ENCODE measurements at places on chromosomes 13 and 19.

DNA sequence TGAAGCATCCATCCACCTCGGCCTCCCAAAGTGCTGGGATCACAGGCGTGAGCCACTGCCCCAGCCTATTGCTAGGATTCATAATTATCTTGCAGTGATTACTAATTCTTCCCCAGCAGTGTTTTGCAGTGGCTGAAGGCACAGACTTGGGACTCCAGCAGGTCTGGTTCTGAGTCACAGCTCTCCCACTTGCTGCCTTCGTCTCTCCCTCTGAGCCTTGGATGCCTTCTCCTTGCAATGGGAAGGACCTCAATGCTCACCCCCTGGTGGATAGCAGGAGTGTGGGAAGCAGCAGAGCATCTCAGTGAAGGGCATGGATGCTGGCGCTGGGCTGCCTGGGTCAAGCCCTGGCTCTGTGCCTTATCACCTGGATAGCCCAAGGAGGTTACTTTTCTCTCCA, 37.6 kb upstream of the SHKBP1 start:
- no peak for DNase-seq

- DNase-seq, result no peak
Observed at GRCh38 chr19:41302624-41303351, 7.2 kb upstream of the CCDC97 start.

- peak; percentile 55 for DNase-seq
Observed at GRCh38 chr19:45577111-45577905, 7.3 kb downstream of the OPA3 start.

- no peak for DNase-seq
Observed at GRCh38 chr19:41159881-41160280, 33.1 kb upstream of the CYP2S1 start.

DNA sequence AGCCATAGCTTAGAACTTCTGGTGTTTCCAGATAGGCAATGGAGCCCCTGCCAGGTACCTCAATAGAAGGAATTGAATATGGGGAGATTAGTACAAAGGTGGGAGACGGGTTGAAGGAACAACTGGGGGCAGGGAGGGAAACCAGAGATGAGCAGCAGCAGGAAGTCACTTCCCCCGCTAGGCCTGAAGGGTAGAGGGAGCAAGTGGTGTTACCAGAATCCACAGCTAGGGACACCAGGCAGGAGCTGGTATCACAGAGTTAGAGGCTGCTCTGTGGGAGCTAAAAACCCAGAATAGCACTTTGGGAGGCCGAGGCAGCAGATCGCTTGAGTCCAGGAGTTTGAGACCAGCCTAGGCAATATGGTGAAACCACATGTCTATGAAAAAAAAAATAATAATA, 15.3 kb upstream of the HNRNPUL1 start:
- no peak for DNase-seq

DNA sequence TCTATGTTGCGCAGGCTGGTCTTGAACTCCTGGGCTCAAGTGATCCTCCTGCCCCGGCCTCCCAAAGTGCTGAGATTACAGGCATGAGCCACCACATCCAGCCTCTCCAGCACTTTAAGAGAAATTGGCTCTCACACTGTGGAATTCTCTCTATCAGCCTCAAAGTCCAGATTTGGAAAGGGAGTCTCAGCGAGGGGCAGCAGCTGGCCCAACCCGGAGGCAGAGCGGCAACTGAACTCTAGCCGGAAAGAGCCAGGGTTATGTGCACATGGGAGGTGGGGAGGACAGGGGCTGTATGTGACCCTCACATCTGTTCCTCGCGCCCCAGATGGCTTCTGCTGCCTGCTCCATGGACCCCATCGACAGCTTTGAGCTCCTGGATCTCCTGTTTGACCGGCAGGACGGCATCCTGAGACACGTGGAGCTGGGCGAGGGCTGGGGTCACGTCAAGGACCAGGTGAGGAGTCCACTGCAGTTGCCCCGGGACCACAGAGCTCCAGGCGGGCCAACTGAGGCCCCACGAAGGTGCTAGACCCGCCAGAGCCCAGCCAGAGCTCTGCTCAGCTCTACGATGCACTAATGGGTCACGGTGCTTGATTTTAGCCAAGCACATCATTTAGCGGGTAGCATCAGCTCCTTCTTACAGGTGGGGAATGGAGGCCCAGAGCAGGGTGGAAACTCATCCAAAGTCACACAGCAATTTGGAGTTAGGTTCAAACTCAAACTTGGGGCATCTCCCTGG, 1.3 kb downstream of the CREB3L3 start:
- no peak for DNase-seq

GRCh38 chr19:21221693-21222092, 79.9 kb downstream of the ZNF431 start:
- peak; percentile 55 for DNase-seq

DNA sequence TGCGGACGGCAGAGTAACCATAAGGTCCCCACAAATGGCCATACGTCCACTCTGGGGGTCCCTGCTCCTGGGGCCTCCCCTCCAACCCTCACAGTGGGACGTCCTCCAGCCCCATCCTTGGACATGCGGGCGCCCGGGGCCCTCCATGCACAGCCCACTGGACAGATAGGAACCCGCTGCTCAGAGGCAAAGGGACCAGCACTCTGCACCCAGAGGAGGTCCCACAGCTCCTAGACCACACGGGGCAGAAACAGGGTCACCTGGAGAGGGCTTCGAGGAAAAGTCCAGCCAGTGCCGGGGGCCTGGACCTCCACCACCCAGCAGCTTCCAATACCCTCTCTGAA, 11.1 kb downstream of the REXO1 start:
- no peak for DNase-seq

DNA sequence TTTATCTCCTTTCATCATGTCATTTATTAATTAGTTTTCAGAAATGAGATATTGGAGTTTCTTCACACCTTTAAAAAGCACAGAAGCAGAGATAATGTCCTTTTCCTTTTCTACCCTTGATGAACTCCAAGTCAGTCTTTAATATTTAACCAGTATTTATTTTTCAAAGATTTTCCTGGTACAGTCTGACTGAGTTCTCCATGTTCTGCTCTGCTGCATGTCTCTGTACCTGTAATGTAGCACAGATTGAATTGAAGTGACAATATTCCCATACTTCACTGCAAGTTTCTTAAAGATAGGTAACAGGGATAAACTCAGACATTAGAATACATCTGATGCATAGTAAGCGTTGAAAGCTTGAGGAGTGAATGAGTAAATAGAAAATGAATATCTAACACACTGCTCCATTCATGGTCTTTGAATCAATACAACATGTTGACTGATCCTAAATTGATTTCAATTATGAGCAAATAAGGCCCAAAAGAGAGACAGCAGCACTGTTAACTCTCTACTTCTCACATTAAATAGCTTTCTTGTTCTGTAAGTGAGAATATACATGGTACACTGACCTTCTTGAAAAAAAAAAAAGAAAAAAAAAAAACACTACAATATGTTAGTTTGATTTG, 1323.6 kb upstream of the PRR20A start:
- DNase-seq, result no peak

DNA sequence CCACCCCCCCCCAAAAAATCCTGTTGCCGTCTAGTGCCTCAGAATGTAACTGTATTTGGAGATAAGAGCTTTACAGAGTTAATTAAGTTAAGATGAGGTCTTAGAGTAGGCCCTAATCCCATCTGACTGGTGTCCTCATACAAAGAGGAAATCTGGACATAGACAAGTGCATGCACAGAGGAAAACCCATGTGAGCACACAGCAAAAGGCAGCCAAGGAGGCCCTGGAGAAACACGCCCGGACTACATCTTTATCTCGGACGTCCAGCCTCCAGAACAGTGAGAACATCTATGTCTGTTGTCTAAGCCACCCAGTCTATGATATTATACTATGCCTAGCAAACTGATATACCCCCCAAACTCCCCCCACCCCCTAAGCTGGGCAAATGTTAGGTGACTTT, 193.8 kb downstream of the KATNAL1 start:
- no peak for DNase-seq

- DNase-seq, result no peak
Observed at GRCh38 chr13:91362908-91363307, 15.4 kb downstream of the MIR17HG start.

DNA sequence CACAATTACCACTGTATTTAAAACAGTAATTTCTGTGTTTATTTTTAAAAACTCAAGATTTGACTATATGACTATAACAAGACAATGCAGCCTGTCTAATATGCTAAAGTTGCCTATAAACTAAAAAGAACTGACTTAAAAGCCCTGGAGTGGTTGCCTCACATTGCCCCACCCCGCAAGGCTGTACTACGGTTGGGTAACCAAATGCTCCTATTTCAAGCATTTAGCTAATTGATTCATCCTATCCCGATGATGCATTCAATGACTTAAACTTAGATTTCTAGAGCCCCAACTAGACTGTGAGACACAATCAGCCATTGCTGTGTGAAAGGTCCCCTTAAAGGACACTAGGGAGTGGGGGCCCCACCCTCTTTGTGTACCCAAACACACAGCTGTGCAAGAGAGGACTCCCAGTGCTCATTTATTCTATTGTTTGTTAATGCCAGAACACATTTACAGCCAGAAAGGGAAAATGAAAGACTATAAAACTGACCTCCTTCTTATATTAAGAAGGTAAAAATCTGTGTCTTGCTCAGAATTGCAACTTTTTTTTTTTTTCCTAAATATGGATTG, 66.9 kb downstream of the MIPEP start:
- DNase-seq, result no peak

DNA sequence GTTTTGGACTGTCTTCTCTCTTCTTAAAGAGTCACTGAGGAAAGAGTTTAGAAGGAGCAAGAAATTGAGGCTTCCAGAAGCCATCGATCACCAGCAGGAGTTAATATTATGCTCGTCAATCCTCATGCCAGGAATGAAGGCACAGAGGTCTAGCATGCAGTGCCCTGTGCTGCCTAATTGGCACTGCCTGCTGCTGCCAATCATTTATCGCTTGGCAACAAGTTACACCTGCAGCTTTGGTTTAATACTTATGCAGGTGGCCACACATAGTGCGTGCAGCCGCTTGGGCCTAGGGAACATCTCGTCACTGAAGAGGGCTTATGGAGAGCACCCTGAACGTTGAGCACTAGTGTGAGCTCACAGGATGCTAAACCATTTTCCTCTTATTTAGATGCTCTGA, 2.7 kb upstream of the SOX1 start:
- no peak for DNase-seq

All from retinal pigment epithelial cell (primary cell).